ENCODE measurements at places on chromosomes 13 and 19.

- peak; percentile 0 for DNase-seq
These were observed 5.2 kb upstream of the CEACAM18 start for GRCh38 chr19:51473009-51473707.

DNA sequence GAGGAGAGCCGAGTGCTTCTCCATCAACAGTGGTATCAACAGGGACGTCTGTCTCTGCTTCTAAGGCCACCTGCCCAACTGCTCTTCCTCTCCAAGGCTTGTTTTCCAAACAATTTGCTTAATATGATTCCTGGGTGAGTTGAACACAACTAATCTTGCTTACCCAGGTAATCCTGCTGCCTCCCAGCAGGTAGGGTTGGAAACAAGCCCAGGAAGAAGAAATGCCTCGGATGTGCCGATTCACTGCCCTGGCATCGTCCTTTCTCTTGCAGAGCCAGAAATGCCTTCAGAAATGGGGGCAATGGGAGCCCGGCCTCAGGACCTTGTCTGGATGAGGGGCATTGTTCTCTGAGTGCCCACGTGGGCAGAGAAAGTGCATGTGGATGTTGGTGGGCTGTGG is 51.9 kb upstream of the C1QTNF9B start:
- no peak for DNase-seq

DNA sequence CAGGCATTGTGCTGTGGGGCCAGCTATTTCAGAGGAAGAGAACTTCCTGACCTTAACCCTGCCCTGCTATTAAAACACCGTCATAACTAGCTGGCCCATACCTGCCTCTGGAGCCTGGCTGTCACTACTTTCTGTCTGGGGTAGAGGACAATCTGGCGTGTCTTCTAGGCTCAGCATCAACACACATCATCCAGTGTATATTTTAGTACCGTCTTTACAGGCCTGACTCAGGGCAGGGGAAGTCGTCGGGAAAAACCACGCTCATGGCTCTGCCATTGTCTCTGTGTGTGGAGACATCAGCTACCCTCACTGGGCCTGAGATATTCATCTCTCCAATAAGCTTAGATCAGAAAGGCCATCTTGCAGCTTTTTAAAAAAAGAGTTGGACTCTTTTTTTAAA is 151.1 kb downstream of the KATNAL1 start:
- no peak for DNase-seq

DNA sequence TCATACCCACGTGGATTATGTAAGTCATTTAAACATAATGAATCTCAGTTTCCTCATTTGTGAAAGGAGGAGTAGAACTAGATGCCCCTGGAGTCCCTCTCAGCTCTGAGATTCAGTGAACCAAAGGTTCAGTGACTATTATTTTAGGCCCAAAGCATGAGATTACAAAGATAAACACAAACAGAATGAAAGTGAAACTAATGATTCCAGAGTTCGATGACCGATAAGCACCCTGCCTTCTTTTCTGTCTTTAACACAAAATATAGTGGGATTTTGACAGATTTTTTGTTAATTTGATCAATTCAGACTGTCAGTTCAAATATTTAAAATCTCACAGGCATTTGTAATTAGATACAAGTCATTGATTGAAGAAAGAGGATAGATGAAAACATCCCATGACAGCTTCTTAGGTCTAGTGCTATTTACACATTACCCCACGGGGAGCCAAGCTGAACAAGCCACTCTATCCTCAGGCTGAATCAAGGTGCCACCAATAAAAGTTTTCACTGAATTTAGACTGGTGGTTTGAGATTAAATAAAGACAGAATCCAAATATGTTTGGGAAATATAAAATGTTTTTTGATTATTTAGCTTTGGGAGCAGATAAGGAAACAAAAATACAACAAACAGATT is 64.6 kb upstream of the RAP2A start:
- DNase-seq = no peak

DNA sequence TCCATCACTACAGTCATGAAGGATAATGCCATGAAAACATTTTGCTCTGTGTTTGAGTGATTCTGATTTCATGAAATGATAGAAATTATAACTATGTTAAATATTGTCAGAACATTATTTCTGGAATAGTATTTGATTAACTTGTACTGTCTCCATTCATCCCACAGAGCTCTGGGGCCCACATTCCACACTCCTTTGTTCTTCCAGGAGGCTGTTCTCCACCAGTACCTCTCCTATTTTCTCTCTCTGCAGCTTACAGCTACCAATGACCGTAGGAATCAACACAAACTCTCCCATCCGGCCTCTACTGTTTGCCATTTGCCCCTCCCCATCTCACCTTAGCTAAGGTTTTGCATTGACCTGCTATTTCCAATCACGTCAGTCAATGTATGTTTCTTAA is 240.9 kb downstream of the LMO7 start:
- no peak for DNase-seq

DNA sequence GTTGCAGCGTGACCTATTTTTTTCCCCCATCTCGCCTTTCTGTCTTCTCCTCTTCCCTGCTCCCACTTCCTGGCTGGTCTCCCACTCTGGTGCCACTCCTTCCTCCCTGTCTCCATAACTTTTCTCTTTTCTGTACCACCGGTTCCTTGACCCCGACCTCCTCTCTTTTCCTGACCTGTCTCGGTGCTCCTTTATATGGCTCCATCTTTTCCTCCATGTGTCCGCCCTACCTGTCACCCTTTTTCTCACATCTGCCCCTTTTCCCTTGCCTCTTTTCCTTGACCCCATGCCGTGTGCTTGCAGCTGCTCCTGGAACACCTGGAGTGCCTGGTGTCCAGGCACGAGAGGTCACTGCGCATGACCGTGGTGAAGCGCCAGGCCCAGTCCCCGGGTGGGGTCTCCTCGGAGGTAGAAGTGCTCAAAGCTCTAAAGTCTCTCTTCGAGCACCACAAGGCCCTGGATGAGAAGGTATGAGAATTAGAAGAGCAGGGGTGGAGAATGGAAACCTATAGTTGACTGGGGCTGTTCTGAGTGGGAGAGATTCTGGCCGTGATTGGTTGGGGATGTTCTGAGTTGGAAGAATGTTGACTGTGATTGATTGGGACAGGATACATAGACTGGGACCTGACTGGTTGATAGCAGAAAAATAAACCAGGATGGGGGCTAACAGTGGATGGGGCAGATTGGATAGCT is 9.3 kb downstream of the PPFIA3 start:
- DNase-seq = no peak

DNA sequence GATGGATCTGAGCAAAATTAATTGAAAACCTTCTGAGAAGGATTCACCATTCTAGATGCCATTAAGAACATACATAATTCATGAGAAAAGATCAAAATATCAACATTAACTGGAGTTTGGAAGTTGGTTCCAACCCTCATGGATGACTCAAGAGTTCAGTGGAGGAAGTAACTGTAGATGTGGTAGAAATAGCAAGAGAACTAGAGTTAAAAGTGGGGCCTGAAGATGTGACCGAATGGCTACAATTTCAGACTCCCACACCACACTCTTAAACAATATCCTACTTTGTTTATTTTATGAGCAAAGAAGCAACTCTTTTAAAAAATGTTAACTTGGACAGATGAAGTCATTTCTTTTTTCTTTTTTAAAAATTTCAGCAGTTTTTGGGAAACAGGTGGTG is 354.3 kb downstream of the KLF12 start:
- no peak for DNase-seq

GRCh38 chr19:15612342-15612741 is 2.7 kb upstream of the CYP4F8 start:
- no peak for DNase-seq

DNA sequence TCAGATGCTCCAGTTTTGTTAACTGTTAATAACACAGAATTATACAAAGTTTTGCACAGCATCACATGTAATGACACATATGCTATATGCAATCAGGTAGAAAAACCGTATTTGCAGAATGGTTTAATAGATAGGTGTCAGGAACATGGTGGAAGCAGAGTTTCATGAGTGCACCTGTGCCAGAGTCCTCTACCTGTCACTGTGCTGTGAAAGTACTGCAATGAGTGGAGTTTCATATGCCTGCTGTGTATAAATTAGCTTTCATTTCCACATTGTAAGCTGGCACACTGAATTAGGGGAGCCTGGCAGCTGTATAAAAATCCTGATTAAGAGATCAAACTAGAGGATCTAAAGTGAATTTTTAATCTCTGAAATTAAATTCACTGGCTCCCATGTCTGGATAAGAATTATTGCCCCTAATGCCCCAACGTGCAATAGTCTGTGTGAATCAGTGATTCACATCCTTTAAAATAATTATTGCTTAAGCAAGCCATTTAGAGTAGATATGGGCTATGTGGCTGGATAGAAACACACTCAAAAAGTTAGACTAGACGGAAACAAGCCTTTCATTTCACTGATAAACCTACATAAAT is 8.5 kb upstream of the EEF1AKMT1 start:
- no peak for DNase-seq

DNA sequence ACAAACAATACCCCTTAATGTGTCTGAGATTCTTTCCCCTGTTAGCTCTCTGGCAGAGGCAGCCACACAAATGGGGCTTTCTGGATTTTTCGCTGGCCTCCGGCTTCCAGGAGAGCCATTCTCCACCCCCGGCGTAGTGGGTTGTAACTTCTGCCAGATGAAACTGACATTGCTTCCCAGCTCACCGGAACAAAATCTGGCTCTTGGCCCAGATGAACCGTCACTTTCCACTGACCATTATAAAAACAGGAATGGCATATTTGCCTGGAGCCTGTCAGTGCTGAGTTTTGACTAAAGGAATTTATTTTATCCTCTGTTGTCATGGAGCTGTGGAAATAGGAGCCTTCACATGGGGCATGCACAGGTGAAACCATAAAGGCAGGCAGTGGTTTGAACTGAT is 120.6 kb upstream of the GPR12 start:
- no peak for DNase-seq

GRCh38 chr13:75468098-75468497 is 13.9 kb downstream of the TBC1D4 start:
- DNase-seq = no peak

DNA sequence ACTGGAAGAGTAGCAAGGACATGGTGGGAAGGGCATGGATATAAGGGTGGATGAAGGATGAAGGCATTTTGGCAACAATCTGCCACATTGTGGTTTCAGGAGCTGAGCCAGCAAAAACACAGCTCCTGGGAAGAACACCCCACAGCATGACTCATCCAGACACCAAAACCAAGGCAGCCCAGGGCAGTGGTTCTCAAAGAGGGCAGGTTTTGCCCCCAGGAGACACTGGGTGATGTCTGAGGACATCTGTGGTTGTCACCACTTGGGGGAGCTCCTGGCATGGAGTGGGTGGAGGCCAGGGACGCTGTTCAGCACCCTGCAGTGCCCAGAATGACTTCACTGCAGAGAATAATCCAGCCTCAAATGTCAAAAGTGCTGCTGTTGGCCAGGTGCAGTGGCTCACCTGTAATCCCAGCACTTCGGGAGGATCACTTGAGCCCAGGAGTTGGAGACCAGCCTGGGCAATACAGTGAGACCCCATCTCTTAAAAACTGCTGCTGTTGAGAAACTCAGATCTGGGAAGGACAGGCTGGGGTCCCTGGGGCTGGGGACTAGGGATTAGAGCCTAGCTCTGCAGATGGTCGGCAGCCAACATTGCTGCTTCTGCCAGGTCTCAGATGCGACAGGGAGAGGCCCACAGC is 16.1 kb downstream of the ZFR2 start:
- peak; percentile 55 for DNase-seq

DNA sequence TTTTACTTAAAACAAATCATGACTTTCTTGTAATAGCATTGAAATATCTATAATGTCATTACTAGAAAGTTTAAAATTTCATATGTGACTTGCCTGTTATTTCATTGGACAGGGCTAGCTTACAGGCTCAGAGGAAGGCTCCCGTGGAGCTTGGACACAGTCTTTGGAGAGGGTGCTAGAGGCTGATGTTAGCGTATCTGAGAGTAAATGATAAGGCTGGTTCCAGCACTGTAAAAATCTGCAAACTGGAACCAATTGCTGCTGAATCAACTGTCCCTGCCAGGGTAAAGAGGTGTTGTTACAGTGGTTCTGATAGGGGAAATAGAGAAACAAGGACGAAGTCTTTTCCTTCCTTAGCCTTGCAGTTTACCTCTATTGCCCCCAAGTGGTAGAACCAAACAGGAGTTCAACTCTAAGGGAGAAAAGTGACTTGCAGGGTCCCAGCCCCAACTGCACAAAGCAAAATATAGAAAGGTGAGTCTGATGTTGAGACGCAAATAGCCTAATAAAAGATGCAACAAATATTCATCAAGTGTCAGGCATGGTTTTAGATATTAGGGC is 901.7 kb downstream of the DIAPH3 start:
- no peak for DNase-seq

GRCh38 chr13:33152389-33152788 is 133.2 kb downstream of the STARD13 start:
- no peak for DNase-seq

- no peak for DNase-seq
These were observed at the start of gene MYBPC2 for GRCh38 chr19:50432221-50433028. MYBPC2 (plus strand) TSS chr19:50432892; CDS start chr19:50432954, 62 bp downstream.

GRCh38 chr13:28792992-28793391 is 27.1 kb upstream of the MTUS2 start:
- DNase-seq = no peak

GRCh38 chr13:108835083-108835482 is 205.7 kb downstream of the MYO16 start:
- DNase-seq = no peak

GRCh38 chr19:40686882-40687524 is 3.4 kb downstream of the NUMBL start:
- no peak for DNase-seq

DNA sequence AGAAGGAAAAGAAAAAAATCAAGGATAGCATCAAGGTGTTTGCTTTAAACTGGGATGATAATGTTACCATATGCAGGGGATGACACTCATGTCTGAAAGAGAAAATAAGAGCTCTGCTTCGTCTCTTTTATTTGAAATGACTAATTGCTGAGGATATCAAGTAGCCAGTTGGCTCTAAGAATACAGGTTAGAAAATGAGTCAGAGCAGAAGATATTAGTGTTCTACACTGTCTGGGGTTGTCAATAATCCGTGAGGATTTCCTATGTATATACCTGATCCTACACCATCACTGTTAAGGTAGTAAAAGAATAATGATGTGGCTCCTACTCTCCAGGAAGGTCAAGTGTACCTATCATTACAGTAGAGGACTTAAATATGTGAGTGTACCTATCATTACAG is 562.5 kb downstream of the GPC6 start:
- no peak for DNase-seq

GRCh38 chr13:40578055-40578454 is 88.4 kb downstream of the FOXO1 start:
- no peak for DNase-seq

GRCh38 chr13:113110048-113110851 is 4.7 kb downstream of the F7 start:
- DNase-seq = no peak

DNA sequence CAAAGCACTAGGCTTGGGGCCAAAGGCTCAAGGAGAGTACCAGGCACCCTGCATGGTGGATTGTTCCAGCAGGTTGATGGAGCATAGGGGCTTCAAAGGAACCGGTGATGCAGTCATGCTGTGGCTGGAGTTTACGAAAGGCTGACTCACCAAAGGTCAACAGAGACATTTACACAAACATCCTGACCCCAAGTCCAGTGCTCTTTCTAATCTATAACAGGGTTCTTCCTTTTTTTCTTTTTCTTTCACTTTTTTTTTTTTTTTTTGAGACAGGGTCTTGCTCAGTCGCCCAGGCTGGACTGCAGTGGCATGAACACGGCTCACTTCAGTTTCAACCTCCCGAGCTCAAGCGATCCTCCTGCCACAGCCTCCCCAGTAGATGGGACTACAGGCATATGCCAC is 35.6 kb upstream of the TPTE2 start:
- DNase-seq = no peak

GRCh38 chr13:68047889-68048288 is 817.8 kb upstream of the PCDH9 start:
- no peak for DNase-seq

- DNase-seq = no peak
These were observed 1582.1 kb upstream of the SLC10A2 start for GRCh38 chr13:104648291-104648690.

- DNase-seq = peak; percentile 58
These were observed 15.7 kb downstream of the GARRE1 start for GRCh38 chr19:34269968-34270621.

All from keratinocyte (primary cell).